GM18507 (cell line): ENCODE measurements at places on chromosomes 4 and X.

DNA sequence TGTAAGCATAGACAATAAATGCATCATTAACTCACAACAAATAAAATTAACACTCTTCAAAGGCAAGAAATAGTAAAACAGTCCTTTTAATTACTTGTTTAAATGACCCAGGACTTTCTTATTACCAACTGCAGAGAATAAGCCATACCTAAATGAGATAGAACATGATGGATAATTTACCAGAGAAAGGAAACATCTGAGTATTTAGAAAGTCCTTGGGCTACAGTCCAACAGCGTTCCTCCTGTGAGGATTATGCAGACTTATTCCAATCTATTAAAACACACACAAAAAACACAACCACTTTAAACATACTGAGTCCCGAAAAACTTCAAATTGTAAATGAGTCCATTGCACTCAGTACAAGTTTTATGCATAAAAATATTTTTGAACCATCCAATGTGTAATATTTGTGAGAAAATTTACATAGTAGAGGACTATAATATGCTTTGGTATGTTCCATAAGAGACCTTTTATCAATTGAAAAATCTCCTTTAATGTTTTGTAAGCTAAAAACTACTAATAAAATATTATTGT, 129.2 kb downstream of the NR3C2 start:
- no peak for DNase-seq

DNA sequence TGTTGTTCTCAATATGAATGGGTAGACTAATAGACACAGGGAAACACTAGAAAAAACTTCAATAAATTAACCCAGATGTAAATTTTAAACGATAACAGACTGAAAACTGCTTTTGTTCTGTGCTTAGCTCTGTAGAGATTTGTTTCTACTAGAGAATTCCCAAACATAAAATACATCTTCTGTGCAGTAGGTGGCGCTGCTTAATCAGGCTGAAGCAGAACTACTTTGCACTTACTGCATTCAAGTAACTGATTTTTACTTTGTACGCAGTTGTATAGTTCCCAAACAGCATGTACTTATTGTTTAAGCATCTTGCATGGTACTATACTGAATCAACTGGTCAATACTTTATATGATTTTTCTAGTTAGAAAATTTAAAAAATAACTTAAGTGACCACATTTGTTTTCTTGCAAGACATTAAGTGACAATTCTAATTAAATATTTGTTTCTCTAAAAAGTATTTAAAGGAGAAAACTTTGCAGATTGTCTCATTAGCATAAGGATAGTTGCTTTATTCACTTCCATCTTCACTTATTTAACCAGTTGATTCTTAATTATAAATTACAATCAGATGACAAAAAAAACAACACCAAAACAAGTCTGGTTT, 490.6 kb downstream of the IL15 start:
- DNase-seq: peak; percentile 4

DNA sequence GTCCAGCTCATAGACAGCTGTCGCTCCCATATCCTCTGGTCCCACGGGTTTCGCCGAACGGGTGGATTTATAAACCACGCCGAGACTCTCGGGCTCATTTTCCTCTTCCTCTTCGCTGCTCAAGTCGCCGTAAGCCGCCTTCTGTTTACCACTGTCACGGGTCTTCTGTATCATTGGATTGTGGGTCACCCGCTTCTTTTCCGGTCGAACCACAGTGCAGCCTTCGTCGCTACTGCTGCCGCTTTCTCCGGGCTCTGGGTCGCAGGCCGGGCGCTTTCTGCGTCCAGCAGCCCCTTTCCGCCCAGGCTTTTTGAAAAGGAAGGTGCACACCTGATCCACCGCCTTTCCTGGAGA, 311 bp downstream of the RNF113A start:
- DNase-seq: no peak

DNA sequence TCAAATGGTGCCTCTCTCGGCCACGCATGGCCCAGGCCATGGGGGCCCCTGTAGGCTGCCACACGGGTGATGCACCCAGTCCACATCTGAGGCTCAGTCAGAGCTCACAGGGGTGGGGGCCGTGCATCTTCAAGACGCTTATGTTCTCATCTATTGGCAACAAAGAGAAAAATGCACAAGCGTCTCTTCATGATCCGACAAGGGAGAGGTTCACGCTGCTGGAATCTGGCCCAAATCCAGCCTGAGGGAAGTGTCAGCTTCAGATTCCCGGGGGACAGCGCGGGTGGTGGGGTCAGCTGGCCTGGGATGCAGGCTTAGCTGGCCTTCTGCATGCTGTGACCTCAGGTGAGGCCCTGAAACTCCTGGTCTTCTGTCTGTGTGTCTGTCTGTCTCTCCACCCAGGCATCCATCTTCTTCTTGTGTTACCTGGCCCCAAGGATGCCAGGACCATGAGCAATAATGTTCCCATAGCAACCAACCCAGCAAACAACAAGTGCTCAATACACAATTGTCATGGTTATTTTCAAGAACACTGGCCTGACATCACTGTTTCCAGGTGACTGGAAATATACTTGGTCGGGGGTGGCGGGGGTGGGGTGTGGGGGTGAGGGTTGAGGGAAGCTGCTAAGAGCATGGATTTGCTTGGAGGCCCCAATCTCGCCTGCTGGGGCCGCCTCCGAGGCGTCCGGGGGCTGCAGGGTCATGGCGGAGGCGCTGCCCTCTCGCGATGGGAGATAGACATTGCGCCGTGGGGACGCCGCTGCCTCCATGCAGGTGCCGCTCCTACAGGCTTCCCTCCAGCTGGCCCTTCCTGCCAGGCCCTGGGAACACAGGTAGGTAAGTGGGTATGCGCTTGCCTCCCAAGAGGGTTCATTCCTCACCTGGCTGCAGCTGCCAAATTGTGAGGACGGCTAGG, 48.3 kb downstream of the ABLIM2 start:
- DNase-seq: no peak

GRCh38 chrX:75365243-75365975, 91.5 kb downstream of the UPRT start:
- no peak for DNase-seq

- no peak for DNase-seq
Measured at GRCh38 chr4:78343682-78344081, 207.9 kb upstream of the ANXA3 start.

DNA sequence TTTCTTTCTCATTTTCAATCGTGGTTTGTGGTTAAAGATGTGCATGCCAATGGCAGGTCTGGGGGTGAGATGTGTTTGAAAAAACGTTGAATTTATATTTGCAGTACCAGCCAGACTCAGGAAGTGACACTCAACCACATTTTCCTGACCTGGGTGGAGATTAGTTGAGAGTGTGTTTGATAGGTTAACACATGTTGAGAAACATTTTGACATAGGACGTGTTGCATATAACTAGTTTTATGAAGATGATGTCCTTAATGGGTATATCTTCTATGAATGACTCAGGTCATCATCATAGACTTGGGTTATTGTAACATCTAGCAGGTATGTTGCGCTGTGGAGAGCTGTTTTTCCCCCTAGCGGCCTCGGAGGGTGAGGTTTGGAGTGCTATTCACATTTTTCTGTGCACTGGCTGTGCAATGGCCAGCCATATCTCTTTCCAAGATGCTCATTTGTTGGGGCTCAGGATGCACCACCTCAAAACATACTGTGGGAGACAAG, 21.7 kb upstream of the CD38 start:
- no peak for DNase-seq

DNA sequence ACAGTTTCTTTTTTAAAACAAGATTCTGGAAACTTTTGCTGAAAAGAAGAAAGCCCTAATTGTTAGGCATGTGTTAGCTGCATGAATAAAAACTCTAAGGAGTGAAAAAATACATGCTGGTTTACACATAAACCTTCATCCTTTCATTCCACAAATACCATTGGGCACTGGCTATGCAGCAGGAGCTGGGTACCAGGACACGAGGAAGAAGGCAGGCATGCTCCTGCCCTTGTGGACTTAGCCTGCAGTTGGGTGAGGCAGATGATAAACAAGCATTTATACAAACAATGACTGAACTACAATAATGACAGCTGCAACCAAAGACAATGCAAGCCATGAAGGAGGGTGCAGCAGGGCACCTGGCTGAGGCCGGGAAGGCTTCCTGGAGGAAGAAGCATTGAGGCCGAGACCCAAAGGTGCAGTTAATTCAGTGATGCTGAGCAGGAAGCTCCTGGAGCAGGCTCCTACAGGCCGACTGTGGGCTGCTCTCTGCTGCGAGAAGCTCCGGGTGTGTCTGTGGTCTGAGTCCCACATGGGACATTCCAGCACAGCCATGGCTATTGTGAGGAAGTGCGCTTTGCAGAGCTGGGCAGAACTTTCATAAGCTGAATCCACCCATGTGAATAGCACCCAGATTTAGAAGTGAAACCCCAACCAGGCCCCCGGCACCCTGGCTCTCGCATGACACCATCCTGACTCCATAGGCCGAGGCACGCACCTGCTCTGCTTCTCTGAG, 44.0 kb upstream of the MXD4 start:
- no peak for DNase-seq

- DNase-seq: no peak
Measured at GRCh38 chr4:188109157-188109755, at the start of gene TRIML2. TSS of gene TRIML2 (minus strand) at chr4:188109603. CDS start at chr4:188105368, 4,235 bp downstream.

DNA sequence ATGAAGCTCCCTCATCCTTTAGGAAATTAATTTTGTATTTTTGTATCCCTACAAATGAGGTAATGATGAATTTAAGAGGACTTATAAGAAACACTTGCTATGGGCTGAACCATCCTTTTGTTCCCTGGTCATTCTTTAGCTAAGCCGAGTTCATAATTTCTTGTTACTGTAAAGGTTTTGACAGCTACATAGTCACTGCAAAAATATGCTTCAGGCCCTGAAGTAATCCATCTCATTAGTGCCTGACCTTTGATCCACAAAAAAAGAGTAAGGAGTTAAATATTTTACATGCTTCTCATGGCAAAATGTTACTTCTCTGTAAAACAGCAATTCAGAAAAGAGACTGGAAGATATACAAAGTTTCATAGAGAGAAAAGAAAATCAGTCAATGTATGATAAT, 290.6 kb upstream of the SLIT2 start:
- DNase-seq: no peak

DNA sequence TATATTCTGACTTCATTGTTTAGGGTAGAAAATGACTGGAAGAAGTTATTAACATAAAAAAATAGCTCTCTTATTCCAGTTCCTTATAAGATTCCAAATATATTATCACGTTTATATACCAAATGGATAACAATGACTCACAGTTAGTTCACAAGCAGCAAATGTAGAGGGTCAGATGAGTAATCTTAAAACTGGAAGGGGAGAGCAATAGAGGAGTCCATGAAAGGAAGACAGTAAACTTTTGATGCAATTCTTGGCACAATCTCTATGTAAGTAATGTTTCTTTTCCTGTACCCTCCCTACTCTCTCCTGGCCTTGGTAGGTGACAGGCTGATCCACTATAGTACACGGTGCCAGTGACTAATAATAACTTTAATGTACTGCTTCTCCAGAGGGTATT, 259.0 kb upstream of the TRPC5 start:
- no peak for DNase-seq
